ENCODE measurements at places on chromosomes 1 and 21.
A peak's percentile ranks its signal among the peaks of the same experiment; 100 is the strongest.

- DNase-seq: no peak
Measured at GRCh38 chr1:221543529-221544120, 198.3 kb downstream of the DUSP10 start.

DNA sequence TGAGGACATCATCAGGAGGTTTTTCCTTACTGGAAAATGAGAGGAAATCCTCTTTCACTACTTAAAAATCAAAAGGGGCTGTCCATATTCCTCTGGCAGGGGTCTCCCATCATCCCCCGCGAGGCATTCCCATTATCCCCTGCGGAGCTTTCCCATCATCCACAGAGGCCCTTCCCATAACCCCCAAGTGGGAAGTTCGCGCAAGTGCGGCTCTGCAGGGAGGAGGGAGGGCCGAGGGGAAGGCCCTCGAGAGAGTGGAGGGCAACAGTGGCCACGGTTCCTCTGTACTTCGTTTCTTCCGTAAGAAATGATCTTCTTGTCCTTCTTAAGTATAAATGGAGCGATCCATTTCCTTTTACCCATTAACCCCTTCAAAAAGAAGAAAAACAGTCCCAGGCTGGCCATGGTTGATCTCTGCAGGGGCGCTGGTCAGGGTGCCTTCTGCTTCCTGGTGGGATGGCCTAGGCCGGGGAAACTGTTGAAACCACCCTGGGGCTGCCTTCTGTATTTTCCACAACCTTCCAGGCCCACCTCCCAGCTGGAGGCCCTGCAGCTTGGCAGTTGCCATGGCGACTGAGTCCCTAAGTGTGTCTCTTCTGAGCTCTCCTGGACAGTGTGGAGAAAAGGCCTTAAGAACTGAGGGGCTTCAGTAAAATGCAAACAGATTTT lies 3.6 kb upstream of the RSPH1 start:
- no peak for DNase-seq

DNA sequence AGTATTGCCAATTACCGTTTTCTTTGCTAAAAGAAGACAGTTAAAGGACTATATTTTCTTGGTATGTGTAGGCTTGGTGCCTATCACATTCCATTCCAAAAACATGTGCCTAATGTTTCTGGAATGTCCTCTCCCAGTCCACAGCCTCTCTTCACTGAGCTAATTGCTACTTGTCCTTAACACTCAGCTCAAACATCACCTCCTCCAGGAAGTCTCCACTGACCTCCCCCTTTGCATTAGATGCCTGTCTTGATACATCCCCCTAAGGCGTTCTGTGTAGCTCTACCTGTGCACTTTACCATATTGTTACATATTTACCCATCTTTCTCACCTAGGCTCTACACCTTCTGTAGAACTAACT lies 195.6 kb upstream of the CAMK1G start:
- DNase-seq: no peak

DNA sequence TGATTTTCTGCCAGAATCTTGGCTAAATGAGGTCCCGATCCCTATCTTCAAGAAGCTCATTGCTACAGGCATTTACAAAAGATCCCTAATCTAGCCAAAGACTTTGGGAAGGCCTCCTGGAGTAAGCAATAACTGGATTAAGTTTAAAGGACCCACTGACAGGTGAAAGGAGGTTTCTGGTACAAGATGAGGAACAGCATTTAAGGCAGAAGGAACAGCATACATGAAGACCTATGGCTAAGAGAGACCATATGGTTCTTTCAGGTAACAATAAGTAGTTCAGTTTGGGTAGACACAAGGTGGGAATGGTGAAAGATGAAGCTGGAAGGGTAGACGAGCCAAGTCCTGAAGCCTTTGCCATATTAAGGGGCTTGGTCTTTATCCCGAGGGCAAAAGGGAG lies 27.8 kb downstream of the SHISAL2A start:
- no peak for DNase-seq

DNA sequence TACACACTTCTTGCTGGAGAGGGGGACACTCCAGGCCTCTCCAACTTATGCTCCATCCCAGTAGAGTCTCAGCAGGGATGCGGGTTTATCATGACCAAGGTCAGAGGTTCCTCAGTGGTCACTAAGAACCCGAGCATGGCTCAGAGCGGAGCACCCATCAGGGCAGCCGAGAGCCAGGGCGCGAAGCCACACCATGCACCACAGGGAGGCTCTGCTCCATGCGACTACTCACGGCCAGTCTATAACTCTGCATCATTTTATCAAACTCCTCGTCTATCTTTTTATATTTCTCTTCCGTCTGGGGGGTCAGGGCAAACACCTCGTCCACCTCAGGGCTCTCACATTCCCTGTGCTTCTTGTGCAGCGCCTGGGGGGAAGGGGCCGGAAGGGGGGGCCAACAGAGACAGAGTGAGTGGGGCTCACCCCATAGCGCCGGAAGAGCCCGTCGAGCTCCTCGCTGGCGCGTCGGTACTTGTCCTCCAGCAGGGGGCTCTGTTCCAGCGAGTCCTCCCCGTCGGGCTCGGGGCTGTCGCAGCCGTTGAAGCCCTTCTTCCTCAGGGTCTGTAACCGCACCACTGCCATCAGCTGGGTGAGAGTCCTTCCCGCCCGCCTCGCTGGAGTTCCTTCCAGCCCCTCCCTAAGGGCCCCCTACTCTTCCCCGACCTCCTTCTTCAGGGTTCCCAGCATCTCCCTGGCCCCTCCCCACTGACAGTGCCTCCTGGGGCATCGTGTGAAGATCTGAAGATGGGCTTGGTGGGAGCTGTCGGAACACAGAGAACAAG lies 20.0 kb downstream of the MEF2D start:
- DNase-seq: peak; percentile 95

DNA sequence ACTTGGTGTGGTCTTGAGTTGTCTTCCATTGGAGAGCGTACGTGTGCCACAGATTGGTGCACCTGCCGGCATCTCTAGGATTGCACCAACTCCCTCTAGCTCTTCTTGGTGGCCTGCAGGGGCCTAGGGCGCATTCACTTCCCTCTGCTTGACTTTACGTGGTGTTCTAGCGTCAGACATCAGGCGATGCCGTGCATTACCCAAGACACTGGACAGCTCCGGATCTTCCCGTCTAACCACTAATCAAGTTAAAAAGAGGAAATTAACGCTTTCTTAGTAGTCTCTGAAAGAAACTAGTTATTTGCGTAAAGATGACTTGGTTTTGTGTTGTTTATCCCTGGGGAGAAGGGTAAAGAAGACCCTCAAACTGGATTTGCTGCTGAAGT lies 510 bp upstream of the IL10RB start:
- no peak for DNase-seq

DNA sequence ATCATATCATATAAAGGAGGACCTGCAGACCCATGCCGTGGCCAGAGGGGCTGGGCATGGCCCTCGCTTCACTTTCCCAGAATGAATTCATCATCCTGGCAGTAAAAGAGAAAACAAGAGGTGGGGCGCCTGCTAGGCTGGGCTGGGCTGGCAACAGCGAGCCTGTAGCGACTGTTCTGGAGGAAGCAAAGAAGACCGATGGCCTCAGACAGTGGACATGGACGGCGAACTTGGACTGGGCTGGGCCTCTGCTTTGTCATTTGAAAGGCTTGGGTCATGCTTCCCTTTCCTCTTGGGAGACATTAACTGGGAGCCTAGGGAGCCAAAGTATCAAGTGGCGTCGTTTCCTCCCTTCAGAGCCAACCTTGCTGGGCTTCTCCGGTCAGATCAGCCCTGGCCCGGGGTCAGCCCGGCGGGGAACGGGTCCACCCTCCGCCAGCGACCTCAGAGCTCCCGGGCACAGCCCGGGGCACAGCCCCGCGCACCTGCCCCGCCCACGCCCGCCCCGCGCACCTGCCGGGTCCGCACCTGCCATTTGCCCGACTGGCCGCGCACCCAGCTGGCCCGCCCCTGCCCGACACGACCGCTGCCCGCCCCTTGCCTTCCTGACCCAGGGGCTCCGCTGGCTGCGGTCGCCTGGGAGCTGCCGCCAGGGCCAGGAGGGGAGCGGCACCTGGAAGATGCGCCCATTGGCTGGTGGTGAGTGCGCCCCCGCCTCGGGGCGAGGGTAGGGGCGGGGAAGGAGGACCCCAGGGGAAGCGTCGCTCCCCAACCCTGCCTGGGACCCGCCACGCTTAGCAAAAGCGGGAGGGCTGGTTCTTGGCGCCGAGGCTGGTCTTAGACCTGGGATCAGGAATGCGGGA lies at the start of gene FAM3B:
FAM3B (plus strand) TSS at position 602 of the 863 bp plus-strand sequence; CDS start at position 681, 79 bp downstream.
- DNase-seq: no peak

- DNase-seq: no peak
Measured at GRCh38 chr1:220318673-220319072, 46.4 kb upstream of the RAB3GAP2 start.

GRCh38 chr1:21705303-21705980 lies 36.3 kb upstream of the RAP1GAP start:
- no peak for DNase-seq

DNA sequence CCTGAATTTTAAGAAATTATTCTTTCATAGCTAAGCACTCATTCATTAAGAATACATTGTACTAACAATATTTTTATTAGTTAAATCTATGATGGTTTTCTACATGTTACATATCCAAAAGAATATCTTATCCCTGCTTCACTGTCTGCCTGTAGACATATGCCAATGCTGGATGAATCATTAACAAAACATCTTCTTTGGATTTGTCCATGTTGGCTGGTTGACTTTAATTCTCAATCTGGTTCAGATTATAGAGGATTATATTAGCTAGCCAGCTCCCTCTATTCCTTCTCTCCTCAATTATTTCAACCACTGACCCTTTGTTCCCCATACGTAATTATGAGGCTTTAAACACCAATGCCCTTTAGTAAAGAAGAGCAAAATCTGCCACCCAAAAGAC lies 138.9 kb upstream of the DMRTA2 start:
- no peak for DNase-seq

DNA sequence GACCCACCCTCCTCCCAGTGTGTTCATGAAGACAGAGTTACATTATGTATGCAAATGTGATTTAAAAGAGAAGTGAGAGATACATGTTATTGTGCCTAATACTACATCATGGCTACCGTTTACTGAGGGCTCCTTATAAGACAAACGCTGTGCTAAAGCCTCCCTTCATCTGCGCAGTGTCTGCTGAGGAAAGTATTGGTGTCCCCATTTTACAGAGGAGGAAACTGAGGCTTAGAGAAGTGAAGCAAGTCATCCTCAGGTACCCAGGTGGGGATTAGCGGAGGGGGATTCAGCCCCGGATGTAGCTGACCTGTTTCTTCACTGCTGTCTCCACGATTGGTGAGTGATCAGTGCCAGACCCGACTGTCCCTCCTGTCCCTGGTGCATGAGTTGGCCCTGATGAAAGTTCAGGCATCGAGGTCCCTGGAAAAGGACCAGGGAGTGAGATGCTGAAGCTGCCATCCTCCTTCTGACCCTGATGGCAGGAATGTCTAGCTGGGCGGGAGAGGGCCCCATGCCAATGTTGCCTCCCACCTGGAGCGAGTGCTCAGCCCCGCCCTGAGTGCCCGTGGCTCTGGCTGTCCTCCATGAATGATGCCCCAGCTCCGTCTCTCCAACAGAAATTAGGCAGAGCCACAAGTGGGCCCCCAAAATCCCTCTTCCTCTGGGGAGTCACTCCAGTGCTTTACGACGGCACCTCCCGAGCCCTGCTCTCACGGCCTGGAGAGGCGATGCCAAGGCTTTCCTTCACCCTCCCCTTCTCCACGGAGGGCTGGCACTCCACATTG lies 204.7 kb downstream of the KAZN start:
- no peak for DNase-seq

- no peak for DNase-seq
Measured at GRCh38 chr1:42940851-42941639, 17.6 kb downstream of the SLC2A1 start.

Data from D721Med (cell line).